ENCODE measurements at places on chromosomes 12 and 14. TPM values are rescaled to one million over a fixed set of nuclear protein-coding genes. Genes with fewer than 3 reads are reported as not detected.

- H3K27me3 ChIP-seq = no peaks in the 10 kb centered on the region
- H3K27ac ChIP-seq = no peak overlapping the region
- DNase-seq = no peak
- no peak overlapping the region for H3K4me3 ChIP-seq
- no peaks in the 10 kb centered on the region for H3K4me1 ChIP-seq
These were observed 207.7 kb upstream of the PLEKHG7 start for GRCh38 chr12:92495108-92495507.

The TAS2R31 gene
- total RNA-seq = 5.9 TPM

- DNase-seq = peak; percentile 61
- no peaks in the 10 kb centered on the region for H3K36me3 ChIP-seq
- no peak overlapping the region for H3K4me3 ChIP-seq
- no peaks in the 10 kb centered on the region for H3K4me1 ChIP-seq
- no peak overlapping the region for H3K27ac ChIP-seq
These were observed 59.5 kb downstream of the ETNK1 start for GRCh38 chr12:22684140-22685118.

DNA sequence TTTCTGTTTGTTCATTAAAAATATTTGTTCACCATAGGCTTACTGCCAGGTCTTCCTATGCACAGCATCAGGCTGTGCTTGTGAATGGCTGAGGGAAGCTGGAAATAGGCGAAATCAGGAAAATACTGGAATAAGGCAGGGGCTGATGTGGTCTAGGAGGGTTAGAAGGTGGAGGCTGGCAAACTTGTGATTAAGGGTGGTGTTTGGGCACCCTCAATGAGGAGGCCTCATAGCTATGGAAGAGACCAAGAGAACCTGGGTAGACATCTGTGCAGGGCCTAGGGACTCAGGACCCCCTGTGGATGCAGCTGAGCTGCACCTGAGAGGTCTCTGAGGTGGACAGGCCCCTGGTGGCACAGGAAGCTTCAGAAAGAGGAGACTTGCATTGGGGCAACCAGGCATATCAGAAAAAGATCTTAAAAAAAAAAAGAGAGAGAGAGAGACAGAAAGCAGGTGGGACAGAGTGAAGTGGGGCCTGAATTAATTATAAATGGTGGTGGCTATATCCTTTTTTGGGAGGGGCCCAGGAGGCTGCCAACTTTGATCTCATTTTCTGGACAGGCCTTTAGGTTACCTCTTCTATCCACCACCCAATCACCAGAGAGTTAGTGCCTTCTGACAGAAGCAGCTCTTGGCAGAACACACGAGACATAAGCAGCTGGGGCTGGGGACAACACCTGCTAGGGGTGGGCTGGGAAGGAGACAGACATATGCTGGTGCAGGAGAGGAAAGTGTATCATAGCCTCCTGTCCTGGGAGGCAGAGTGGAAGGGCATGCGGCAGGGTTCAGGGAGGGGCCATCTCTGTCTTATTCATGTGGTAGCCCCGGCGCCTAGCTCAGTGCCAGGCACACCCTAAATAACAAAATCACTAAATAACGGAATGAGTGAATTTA lies 46.7 kb upstream of the ATP23 start:
- peak overlapping the region; percentile 95 for H3K27ac ChIP-seq
- H3K4me1 ChIP-seq = peaks cover 38% of the 10 kb centered on the region
- no peak for DNase-seq
- H3K27me3 ChIP-seq = no peaks in the 10 kb centered on the region

The CCDC177 gene
- not detected for total RNA-seq

DNA sequence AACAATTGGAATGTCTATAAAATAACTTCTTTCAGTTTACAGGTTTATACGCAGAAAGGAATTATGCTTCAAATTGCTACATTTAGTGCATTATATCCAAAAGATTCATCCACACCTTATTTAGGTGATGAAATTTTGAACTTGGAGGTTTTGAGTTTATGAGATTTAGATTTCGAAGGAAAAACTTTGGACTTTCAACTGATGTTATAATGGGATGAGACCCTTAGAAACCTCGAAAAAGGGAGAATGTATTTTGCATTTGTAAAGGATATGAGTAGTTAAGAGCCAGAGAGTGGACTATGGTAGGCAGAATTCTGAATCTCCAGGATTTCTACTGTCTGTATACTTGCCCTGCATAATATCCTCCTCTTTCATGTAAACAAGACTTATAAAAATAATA lies 851.6 kb upstream of the MGAT4C start:
- no peaks in the 10 kb centered on the region for H3K36me3 ChIP-seq
- H3K4me1 ChIP-seq = no peaks in the 10 kb centered on the region
- H3K27me3 ChIP-seq = no peaks in the 10 kb centered on the region
- no peak for DNase-seq
- H3K27ac ChIP-seq = no peak overlapping the region

DNA sequence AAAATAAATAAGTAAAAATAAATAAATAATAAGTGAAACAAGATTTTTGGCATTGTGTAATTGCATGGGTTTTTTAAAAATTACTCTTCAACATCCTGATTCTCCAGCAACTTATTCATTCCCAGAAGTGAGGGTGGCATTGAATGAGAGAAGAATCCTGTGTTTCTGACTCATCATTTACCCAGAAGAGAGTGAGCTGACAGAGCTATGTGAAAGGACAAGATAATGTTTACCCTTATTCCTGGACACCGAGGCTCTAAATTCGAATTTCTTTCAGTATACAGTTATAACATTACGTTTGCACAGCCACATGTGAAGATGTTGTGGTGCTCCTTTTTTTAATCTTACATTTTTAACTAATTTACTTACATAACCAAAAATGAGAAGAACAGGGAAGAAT lies 36.4 kb downstream of the BBS10 start:
- H3K4me3 ChIP-seq = no peak overlapping the region
- H3K27me3 ChIP-seq = no peaks in the 10 kb centered on the region
- H3K27ac ChIP-seq = no peak overlapping the region
- H3K4me1 ChIP-seq = no peaks in the 10 kb centered on the region
- DNase-seq = no peak
- H3K36me3 ChIP-seq = no peaks in the 10 kb centered on the region

DNA sequence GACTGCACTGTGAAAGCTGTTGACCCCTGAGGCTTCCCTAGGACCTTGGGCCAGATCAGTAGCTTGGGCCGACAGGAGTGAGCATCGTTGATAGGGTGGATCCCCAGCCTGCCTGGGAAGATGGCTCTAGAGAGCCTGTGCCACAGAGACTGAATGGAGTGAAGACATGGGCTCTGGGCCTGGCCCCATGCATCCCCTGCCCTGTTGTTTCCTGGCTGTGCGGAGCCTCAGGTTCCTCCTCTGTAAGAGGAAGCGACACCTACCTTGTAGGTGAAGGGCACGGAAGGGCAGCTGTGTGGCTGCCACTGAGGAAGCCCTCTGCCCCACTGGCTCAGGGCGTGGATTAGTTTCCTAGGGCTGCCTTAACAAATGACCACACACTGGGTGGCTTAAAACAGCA lies 23.9 kb downstream of the PLEKHG3 start:
- H3K36me3 ChIP-seq = peaks cover 8% of the 10 kb centered on the region
- H3K27ac ChIP-seq = no peak overlapping the region
- peak; percentile 26 for DNase-seq
- H3K4me3 ChIP-seq = no peak overlapping the region
- H3K4me1 ChIP-seq = no peaks in the 10 kb centered on the region
- H3K27me3 ChIP-seq = no peaks in the 10 kb centered on the region

The KRT2 gene
- total RNA-seq = not detected

The PABPN1 gene
- 145 TPM for total RNA-seq

GRCh38 chr12:31205054-31205453 lies 120.9 kb downstream of the SINHCAF start:
- H3K4me3 ChIP-seq = no peak overlapping the region
- no peaks in the 10 kb centered on the region for H3K36me3 ChIP-seq
- no peaks in the 10 kb centered on the region for H3K27me3 ChIP-seq
- H3K27ac ChIP-seq = no peak overlapping the region

GRCh38 chr12:130608132-130608531 lies 108.0 kb downstream of the RIMBP2 start:
- no peaks in the 10 kb centered on the region for H3K4me1 ChIP-seq
- H3K27me3 ChIP-seq = no peaks in the 10 kb centered on the region
- no peak overlapping the region for H3K4me3 ChIP-seq
- no peaks in the 10 kb centered on the region for H3K36me3 ChIP-seq
- no peak overlapping the region for H3K27ac ChIP-seq
- no peak for DNase-seq

DNA sequence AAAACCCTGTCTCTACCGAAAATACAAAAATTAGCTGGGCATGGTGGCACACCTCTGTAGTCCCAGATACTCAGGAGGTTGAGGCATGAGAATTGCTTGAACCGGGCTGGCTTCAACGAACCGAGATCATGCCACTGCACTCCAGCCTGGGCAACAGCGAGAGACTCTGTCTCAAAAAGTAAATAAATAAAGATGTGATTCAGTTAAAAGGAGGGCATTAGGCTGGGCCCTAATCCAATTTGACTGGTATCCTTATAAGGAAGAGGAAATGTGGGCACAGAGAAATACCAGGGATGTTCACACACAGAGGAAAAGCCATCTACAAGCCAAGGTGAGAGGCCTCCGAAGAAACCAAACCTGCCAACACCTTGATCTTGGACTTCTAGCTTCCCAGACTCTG lies 10.1 kb upstream of the DCAF4 start:
- no peaks in the 10 kb centered on the region for H3K4me1 ChIP-seq
- DNase-seq = no peak
- no peak overlapping the region for H3K4me3 ChIP-seq
- no peaks in the 10 kb centered on the region for H3K36me3 ChIP-seq
- no peaks in the 10 kb centered on the region for H3K27me3 ChIP-seq

DNA sequence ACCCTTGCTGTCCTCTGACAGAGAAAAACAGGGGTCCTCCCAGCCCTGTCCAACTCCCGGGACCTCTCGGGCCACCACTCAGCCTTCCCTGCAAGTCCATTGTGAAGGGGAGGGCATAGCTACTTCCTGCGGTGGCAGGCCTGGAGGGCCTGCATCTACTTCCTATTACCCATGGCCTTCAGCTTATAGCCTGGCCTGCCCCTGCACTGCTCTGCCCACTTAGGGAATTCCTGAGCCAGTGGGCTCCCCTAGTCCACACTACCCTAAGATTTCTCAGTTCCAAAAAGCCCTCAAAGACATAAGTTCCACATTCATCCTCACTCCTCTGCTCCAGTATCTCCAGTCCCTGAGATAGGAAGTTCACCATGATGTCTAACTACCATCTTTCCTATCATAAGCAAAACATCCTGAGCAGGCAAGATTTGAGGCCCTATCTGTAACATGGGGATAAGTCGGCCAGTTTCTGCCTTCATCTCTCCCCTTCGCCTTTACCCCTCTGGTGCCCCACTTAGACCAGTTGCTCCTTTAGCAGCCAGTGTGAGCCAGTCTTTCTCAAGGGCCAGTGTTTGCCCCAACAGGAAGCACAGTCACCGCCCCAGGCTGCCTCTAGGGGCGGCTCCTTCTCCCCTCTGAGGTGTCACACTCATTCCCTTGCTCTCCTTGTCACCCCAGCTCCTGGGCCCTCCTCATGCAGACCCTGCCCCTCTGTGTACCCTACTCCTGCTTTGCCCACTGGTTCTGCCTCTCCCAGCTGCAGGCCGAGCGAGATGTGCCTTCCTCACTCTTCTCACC lies 10.9 kb downstream of the HDAC7 start:
- H3K4me3 ChIP-seq = no peak overlapping the region
- H3K27ac ChIP-seq = peak overlapping the region; percentile 67
- peaks cover 47% of the 10 kb centered on the region for H3K4me1 ChIP-seq

The RNASE1 gene
- 201 TPM for total RNA-seq

The RNASE3 gene
- 0.38 TPM for total RNA-seq

The NOVA1 gene
- total RNA-seq = 15.0 TPM

DNA sequence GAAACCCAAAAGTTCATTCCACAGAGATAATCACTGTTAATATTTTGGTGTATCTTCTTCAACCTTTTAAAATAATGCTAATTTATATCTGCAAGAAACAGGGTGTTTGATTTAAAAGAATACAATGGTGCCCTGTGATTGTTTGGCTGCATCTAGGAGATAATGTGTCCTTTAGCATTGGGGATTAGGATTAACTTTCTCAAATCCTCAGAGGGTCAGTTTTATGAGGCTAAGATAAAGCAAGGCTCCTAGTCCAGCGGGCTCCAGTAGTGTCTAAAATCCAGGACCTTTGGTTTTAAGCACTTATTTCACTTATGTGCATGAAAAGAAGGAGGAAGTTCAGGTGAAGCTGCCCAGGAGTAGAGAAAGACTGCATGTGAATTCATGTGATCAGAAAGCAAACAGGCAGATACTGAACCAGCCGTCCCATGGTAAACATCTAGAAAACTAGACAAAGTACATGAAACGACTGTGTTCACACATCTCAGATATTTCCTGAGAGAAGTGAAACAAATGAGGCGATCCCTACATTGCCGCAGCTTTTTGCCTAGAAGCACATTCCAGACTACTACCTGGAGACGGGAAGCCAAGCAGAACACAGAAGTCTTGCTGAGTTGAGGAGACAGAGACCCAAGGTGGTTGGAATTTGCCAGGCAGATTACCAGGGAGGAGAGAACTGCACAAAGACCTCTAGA lies 129.1 kb upstream of the MAX start:
- H3K36me3 ChIP-seq = no peaks in the 10 kb centered on the region
- DNase-seq = no peak

The AMN gene
- 58.0 TPM for total RNA-seq

All from kidney (tissue), 22 donors.